ENCODE measurements at places on chromosomes 1 and 21.

- DNase-seq = no peak
Observed at GRCh38 chr1:165907256-165907857, 79.9 kb downstream of the UCK2 start.

- DNase-seq = no peak
Observed at GRCh38 chr1:54273795-54274163, 73.8 kb downstream of the MRPL37 start.

GRCh38 chr1:74504933-74505512, 7.4 kb downstream of the LRRC53 start:
- DNase-seq = no peak

DNA sequence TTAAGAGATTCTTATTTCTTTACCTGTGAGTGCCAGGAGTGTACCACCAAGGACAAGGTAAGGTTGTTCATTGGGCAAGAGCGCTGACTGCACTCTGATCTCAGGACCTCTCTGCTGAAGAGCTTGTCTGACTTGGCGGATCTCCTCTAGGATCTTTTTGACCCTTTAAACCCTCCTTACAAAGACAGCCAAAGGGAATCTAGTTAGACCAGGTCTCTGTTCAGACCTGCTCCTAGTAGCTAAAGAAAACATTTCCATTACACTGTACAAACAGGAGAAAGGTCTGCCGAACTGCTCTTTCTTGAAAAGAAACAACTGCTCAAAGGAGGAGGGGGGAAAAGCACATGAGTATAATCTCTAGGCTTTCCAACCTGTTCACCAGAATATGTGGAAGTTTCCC, 49.3 kb downstream of the SMYD2 start:
- DNase-seq = no peak

- no peak for DNase-seq
Observed at GRCh38 chr1:111556325-111557037, 53.0 kb upstream of the ADORA3 start.

DNA sequence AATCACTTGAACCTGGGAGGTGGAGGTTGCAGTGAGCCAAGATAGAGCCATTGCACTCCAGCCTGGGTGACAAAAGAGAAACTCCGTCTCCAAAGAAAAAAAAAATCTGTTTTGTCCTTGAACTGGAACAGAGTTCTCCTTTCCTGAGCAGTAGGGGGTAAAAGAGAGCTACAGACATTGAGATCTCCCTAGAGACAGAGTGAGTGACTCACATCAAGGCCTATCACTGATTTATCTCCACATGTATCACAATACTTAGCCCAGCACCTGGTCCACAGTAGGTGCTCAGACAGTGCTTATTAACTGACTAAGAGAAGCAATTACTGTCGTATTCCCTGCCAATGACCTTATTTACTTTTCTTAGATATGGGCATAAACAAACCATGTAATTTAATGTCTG, 354.1 kb upstream of the C1orf87 start:
- DNase-seq = no peak

DNA sequence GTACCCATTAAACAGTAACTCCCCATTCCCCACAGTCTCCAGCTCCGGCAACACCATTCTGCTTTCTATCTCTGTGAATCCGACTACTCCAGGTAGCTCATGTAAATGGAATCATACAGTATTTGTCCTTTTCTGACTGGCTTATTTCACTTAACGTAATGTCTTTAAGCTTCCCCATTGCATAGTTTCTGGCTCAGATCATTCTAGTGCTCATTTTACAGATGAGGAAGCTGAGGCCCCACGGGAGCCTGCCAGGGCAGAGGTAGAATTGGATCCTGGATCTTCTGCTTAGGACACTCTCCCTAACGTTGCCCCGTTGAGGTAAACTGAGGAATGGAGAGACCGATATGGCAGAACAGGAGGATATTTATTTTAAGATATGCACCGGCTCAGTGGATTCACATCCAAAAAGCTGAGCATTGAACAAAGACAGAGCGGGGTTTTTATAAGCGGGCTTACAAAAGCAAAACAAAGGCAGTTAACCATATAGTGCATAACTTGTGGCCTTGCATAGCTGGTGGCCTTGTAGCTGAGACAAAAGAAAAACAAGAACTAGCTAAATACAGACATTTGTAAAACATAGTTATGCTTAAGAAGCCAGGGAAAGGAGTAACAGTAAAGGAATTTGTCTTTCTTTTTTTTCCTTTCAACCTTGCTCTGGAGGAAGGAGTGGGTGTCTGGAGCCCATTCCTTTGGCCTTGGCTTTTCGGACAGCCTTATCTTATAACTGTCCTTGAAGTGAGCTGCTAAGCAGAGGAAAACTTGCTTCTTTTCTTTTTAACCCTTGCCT, 15.3 kb upstream of the KLHDC8A start:
- no peak for DNase-seq

- no peak for DNase-seq
Observed at GRCh38 chr1:53454019-53454418, 5.2 kb upstream of the DMRTB1 start.

DNA sequence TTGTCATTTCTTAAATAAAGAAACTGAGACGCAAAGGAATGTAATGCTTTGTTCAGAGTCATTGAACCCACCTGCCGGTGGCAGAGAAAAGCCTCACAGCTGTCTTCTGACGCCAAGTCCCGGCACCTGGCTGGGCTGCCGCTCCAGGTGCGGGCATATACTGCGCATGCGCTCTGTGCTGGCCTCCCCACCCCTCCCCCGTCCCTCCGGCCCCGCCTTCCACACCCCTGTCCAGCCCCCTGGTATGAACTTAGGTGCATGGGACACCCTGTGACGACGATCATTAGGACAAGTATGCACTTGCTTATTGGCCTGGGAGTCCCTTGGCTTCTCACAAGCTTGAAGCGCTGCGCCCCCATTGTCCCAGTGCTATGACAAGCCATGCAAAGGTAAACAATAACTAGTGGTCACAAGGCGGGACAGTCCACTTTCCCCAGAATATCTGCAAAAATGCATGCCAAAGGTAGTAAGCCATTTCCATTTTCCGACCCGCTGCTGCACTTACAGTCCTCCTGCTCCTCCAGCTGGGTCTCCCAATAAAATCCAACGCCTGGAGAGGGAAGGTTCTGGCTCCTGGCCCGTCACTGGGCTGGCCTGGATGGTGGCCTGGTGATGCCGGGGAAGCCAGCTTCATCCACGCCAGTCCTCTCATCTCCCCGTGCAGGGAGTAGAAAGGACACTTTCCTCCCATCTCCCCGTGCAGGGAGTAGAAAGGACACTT, 100.4 kb downstream of the PSMG1 start:
- no peak for DNase-seq

GRCh38 chr1:115838431-115839028, 2.4 kb downstream of the NHLH2 start:
- DNase-seq = no peak

- DNase-seq = no peak
Observed at GRCh38 chr1:181122222-181122621, 33.7 kb downstream of the IER5 start.

- DNase-seq = peak; percentile 47
Observed at GRCh38 chr21:44801468-44802395, at the start of gene UBE2G2. Gene UBE2G2, minus strand, starts transcription at chr21:44801820. Its CDS starts 72 bp downstream, at chr21:44801748.

- no peak for DNase-seq
Observed at GRCh38 chr1:176801514-176802020, 338.6 kb downstream of the PAPPA2 start.

DNA sequence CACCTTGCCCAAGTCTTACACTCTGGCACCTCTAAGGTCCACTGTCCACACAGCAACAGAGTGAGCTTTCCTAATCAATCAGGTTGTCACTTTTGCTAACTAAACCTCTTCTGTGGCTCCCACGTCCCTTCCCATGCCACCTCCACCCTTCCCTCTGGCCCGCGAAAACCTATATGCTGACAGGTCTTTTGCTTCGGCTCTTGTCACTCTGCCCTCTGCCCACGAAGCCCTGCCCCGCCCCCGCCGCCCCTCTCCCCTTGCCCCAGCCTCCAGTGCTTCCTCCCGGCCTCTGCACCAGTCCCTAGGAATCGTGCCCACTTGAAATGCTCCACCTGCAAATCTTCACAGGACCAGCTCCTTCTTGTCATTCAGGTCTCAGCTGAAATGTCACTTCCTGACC, 8.1 kb downstream of the TP53BP2 start:
- no peak for DNase-seq

DNA sequence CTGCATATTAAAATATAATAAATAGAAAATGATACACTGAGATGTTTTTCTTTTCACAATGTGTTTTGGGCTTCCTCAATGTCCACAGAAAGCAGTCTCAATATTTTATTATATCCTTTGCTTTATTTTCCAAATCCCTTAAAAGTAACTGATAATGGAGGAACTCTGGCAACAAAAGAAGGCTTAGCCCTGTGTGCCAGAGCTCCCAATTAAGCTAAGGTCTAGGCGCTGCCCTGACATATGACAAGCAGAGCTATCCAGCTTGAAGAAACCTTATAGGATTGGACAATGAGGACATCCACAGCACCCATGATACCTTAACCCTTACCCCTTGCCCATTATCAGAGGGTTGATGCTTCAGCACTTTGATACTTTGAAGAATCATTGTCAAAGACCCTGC, 12.9 kb upstream of the SHCBP1L start:
- DNase-seq = no peak

DNA sequence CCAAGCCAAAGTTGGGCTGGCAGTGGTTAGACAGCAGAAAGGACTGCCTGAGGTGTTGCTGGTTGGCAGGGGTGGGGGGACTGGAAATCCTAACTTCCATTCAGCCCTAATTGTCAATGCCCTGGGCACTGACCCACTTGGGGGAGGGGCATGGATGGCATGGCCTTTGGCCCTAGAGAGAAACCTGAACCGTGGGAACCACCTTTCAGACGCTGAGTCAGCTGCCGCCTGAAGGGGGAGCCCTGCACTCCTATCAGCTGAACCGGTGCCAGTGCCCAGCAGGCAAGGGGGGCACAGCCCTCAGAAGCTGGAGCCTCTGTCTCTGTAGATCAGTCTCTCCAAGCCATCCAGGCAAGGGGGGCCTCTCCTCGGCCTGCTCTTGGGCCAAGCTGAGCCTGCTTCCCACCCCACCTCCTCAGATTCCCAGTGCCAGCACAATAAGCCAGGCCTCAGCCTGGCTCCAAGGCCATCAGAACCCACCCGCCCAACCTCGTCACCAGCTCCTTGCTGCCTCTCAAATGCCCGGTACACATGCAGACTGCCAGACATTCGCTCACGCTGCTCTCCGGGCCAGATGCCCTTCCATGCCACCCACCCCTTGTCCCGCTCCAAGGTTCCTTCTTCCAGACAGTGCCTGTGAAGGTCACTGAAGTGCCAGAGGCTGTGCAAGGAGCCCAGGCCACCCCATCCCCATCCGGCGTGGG, 11.6 kb downstream of the TINAGL1 start:
- DNase-seq = no peak

GRCh38 chr1:77139389-77139788, 79.8 kb downstream of the PIGK start:
- no peak for DNase-seq

DNA sequence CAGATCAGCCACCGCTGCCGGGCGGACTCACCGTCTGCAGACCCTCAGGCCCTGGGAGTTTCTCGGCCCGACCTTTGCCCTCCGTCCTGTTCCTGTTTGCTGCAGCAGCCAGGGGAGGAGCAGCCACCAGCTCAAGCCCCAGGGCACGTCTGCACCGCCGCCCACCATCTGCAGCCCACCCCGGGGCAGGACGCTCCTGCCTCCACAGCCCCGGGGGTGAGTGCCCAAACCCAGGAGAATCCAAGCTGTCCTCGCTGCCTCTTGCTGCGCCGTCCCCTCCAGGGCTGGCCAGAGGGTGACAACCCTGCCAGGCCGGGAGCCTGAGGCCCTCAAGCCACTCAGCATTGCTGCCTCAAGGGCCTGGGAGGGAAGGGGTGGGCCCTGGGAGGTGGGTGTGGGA, 1.2 kb upstream of the SLC25A34 start:
- DNase-seq = no peak

DNA sequence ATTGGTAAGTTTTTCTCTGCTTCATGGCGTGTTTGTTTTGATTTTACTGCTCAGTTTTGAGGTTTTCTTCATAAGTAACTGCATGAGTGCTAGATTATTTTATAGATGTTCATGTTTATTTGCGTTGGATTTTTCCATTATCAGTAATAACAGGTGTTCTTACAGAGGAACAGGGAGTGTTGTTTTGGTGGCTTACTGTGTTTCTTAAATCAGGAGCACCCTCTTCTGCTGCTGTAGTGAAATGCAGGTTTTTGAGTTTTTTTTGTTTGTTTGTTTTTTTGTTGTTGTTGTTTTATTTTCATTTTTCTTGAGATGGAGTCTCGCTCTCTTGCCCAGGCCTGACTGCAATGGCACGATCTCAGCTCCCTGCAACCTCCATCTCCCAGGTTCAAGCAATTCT, 32.6 kb downstream of the CTBS start:
- no peak for DNase-seq

- no peak for DNase-seq
Observed at GRCh38 chr1:72917920-72918319, 635.6 kb upstream of the NEGR1 start.

DNA sequence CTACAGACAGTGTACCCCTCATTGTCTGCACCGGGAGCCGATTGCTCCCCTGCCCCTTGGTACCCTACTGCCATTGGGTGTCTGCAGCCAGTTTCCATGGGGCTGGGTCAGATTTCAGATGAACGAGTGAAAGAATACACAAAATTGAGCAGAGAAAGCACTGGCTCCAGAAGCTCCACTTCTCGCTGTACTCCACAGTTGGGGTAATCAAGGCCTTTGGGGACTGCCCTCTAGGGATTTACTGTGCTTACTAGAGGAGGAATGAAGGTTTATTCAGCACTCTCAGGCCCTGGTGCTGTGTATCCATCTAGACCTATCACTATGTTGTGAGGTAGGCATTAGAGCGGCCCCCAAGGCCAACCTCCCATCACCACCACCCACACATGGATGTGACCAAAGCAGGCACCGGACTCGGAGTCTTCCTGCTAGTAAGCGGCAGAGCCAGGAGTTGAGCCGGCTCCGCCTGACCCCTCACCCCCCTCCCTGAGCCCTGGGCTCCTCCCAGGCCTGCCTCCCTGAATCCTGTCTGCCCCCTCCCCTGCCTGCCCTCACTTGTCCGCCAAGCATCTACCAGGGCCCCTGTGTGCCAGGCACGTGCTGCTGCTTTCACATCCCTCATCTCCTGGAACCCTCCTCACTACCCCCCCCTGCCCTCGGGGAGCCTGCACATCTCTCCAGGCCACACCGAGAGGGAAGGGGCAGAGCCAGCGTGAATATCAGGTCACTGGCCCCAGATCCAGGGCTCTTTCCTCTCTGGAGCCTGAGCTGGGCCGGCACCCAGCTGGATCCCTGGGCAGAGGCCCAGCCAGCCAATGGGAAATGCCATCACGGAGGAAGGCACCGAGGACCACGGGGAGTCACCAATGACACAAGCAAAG, 23.3 kb downstream of the KCNN3 start:
- DNase-seq = no peak

DNA sequence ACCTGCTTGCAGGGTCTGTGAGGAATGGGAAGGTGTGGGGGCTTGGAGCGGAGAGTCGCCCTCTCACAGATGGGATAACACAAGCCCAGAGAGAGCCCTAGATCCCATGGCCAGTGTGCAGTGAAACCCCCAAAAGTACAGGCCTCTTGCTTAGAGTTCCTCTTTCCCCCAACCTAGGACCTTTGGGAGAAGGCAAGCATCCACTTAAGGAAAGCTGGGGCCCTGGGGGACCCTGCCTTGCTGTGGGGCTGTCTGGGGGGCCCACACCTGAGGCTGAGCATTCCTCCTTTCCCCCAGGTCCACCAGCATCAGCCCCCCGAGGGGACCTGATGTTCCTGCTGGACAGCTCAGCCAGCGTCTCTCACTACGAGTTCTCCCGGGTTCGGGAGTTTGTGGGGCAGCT, 1.1 kb downstream of the VWA1 start:
- DNase-seq = no peak

Measured in cortex of kidney (tissue), 1 donor.